ENCODE measurements at places on chromosomes 3 and 15.

DNA sequence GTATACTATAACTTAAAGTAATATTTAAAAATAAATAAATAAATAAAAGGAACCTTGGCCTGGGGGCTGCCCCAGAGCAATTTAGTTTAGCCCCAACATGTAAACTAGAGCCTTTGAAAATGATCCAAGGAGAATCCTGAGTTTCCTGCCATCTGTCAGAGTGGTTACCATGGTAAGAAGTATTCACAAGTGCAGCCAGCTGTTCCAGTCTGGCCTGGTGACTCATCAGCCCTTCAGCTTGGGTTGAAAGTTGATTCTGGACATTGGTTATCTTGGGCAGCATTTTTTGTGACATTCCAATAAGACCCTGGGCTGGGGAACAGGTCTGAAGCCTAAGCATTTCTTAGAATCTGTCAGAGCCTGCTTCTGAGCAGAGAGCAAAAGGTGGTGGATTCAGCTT lies 72.7 kb upstream of the LRTM1 start:
- no peak for DNase-seq

DNA sequence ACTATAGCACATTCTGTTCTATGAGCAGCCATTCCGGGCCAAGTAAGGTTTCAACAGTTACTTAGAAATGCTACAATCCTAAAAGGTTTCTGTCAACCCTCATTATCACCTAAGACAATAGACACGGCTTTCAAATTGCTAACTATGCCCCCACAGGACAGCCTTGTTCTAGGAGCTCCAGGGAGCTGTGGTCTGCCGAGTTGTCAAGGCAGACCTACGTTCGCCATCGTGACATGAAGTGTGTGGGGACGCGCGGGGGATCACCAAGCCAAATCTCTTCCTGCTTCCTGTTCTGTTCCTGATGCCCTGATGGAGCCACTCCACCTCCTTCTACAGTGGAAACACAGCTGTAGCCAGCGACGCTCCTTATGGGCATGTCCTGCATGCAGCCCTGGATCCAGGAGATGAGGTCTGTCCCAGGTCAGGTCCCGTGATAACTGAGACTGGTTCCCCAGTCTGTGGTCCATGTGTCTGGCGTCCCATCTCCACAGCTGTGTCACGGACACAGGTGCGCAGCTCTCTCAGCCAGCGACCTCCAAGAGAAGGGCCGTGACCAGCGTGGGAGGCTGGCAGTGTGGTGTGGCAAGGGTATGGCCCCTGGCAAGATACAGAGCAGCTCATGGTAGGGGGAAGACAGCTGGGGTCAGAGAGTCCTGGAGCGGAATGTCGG lies 82.8 kb downstream of the PCSK6 start:
- no peak for DNase-seq

GRCh38 chr3:45906681-45907407 lies 20.5 kb downstream of the CCR9 start:
- DNase-seq = no peak

GRCh38 chr3:174495311-174495710 lies 363.8 kb upstream of the NAALADL2 start:
- no peak for DNase-seq

DNA sequence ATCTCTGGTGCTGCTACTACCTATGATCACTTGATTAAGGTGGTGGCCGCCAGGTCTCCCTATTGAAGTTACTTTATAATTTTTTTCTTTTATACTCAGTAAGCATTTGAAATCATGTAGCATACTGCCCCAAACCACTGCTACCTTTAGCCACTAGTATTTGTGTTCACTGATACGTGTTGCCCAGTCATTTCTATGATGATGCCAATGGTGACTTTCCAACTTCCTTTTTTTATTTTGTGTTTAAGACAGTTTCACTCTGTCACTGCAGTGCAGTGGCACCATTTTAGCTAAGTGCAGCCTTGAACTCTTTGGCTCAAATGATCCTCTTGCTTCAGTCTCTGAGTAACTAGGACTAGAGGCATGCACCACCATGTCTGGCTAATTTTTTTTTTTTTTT lies 598.2 kb downstream of the NAALADL2 start:
- no peak for DNase-seq

- no peak for DNase-seq
Measured at GRCh38 chr15:33801954-33802353, 166.3 kb upstream of the CHRM5 start.

- no peak for DNase-seq
Measured at GRCh38 chr3:38662544-38662943, 13.1 kb upstream of the SCN5A start.

DNA sequence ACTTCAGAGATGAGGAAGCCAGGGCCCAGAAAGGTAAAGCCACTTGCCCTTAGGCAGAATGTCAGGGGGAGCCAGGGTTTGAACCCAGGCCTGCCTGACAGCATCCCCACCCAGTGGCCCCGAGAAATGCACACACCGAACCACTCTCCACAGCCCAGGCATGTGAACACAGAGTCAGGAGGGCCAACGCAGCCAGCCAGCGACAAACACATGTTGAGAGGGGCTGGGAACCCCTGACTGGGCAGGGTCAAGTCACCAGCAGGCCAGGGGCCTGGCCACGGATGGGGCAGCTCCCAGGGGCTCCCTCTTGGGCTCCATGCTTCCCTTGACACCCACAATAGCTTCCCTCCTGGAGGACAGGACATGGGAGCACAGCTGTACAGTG lies 5.1 kb upstream of the GRIP2 start:
- DNase-seq = no peak

DNA sequence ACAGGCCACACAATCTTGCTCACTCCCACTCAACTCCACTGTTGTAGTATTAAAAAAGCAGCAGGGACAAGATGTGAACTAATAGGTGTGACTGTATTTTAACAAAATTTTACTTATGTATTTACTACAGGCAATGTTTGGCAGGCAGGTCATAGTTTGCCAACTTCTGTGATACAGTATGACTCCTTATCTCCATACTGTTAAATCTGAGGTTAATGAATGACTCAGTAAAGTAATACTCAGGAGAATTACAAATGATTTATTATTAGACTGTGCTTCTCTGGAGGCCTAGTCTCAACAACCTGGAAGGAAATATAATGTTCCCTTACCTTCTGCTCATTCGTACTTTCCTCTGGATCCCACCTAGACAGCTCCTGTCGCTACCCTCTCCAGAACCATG lies 258.6 kb upstream of the KCNMB2 start:
- DNase-seq = no peak

- DNase-seq = no peak
Measured at GRCh38 chr15:74383286-74383685, 15.8 kb upstream of the CYP11A1 start.

DNA sequence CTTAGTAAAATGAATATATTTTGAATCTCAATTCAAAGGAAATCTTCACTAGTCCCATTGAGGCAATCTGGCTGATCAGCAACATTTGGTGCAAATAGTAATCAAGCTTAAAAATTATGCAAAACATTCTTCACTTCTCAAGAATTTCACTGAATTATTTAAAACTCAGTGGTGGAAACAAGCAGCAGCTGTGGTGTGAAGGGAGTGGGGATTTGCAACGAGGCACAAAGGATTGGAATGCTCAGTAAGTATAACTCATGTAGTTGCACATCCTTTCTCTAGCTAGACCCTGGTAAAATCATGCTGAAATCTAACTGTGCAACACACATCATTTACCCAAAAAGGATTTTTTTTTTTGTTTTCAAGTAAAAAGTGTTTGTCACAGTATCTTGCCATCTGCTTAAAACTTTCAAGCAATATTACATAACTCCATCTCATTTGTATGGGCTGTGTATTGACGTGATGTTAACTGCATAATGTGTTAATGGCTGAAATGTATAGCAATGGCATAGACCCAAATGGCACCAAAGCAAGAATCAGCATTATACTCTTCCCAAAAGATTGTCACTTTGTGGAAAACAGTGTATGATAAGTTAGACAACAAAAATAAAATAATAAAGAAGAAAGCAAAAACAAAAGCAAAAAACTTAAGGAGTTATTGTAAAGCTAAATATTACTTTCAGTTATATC lies 816.6 kb downstream of the EPHA3 start:
- no peak for DNase-seq

DNA sequence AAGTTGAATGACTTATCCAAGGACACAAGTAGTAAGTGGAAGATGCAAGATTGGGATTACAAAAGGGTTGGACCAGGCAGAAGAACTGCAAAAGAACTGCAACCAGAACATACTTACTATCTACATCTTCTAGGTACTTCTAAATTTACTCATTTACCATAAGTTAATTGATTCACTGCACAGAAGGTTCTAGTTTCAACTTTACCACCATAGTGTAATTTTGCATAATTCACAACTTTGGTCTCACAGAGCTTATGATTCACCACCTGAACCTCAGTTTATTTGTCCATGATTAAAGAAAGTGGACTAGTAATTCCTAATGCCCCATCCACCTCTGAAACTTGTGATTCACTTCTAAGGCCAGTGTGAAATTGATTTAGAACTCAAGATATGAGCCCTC lies 236.8 kb upstream of the UBE2E2 start:
- DNase-seq = no peak

Data from stimulated activated CD4-positive, alpha-beta T cell treated with anti-CD3 and anti-CD28 coated beads, Interleukin-1b, Interleukin-23, amount 100 ng/mL, for 1 hour (primary cell).